ENCODE measurements at places on chromosomes 12 and 14.
A peak's percentile ranks its signal among the peaks of the same experiment; 100 is the strongest.

- no peak for DNase-seq
These were observed 62.2 kb upstream of the ST8SIA1 start for GRCh38 chr12:22396735-22397134.

GRCh38 chr12:1719139-1719538 lies 28.3 kb downstream of the ADIPOR2 start:
- DNase-seq = no peak

DNA sequence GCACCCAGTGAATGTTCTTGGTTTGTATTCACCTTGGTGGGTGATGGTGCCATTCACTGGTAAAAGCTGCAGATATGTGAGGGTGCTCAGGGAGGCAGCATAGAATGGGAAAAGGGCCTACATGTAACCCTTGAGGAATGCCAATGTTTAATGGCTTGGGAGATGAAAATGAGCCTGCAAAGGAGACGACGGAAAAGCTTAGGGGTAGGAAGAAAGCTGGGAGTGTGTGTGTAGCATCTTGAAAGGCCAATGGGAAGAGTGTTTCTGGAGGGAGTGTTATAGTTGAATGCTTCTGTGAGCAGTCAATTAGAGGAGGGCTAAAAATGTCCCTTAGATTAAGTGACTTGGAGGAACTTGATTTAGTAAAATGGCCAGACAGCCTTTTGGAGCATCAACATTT lies 24.9 kb downstream of the PPM1A start:
- DNase-seq = no peak

- DNase-seq = no peak
These were observed 27.5 kb upstream of the DCN start for GRCh38 chr12:91210144-91210543.

DNA sequence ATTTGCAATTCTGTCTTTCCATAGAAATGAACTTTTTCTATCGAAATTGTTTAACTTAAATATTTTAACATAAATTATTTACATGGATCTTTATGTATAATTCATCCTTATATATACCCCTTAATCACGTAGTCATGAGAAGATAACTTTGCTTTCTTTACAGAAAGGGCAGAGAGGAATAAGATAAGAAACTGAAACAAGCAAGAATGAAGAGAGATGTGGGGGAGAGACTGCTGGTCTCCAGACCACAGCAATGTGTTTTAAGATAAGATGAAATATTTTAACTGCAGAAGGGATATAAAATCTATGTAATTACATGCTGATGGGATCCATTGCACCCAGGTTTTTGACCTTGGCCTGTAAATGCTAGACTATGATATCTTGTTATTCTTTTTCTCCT lies 34.7 kb upstream of the DNM1L start:
- no peak for DNase-seq

GRCh38 chr12:76020731-76021672 lies 10.6 kb downstream of the PHLDA1 start:
- DNase-seq = peak; percentile 49

- DNase-seq = no peak
These were observed at the start of gene TMCC3 for GRCh38 chr12:94650143-94651056. Gene TMCC3 (minus strand): TSS chr12:94650557. CDS start chr12:94650430, 127 bp downstream.

DNA sequence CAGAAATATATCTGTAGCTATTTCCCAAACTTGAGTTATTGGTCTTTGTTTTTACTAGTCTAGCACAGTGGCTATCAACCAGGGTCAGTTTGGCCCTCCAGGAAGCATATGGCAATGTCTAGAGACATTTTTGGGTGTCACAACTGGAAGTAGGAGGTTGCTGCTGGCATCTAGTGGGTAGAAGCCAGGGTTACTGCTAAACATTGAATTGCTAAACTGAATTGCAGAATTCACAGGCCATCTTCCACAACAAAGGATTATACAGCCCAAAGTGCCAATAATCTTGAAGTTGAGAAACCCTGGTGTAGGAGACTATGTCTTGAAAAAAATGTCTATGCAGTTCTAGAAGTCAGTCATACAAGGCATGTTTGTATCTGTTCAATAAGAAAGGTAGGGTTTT lies 27.7 kb downstream of the ARHGAP5 start:
- no peak for DNase-seq

- no peak for DNase-seq
These were observed 187.1 kb downstream of the KITLG start for GRCh38 chr12:88393017-88393767.

- DNase-seq = no peak
These were observed 10.4 kb upstream of the TMEM263 start for GRCh38 chr12:106945261-106945851.

- DNase-seq = no peak
These were observed 120.2 kb downstream of the CRACR2A start for GRCh38 chr12:3632754-3633153.

GRCh38 chr14:100552524-100553125 lies 34.6 kb downstream of the BEGAIN start:
- DNase-seq = no peak

DNA sequence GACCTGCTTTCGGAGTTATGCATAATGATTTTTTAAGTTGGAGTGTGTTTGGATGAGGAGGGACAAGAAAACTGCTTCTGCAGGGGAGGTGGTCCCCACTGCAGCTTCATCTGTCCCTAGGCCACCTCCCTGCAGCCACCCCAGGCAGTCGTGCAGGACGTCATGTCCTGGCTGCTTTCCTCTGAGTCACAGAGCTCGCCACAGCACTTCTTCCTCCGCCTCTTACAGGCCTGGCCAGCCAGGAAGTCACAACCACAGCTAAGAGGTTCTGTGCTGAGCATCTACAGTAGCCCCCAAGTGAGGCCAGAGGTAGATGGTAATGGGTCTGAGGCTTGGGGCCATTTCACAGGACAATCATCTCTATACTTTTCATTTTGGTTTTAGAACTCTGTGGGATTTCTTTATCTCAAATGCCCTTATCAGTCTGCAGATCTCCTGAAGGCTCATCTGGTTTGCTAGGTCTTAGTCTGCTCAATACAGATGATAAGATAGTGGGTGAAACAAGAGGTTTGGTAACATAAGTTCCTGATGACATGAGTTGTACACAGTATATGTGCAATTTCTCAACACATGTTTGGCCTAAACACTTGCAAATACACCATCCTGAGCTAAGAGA lies 106.4 kb downstream of the ARF6 start:
- DNase-seq = peak; percentile 42

DNA sequence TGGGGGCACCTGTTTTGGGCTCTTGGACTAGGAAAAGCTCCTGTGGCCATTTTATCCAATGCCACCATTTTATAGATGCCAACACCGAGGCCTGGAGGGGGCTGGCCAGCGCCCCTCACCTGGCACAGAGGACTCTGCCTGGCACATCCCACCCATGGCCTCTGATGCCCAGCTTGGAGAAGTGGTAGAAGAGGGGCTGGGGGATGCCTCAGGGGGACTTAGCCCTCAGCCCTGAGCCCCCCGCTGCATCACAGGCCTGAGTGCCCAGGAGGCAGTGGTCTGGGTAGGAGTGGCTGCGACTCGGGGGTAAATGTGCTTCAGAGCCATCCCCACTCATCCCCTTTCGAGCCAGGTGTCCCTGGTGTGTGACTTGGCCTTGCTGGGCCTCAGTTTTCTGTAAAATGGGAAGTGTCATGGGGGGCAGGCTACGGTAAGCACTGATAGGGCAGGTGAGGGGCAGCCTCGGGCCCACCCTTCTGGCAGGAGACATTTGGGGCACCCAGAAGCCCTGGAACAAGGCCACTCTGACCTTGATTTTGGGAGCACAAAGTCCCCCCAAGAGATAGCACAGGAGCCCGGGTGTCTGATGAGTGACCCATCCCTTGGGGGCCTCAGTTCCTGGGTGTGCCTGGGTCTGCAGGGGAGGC lies 22.5 kb downstream of the SH2B3 start:
- DNase-seq = no peak

GRCh38 chr12:102800565-102800964 lies 116.5 kb downstream of the PAH start:
- no peak for DNase-seq

GRCh38 chr14:65321370-65321875 lies 91.1 kb upstream of the FUT8 start:
- no peak for DNase-seq

- DNase-seq = peak; percentile 7
These were observed 3.3 kb upstream of the SLC4A8 start for GRCh38 chr12:51421266-51421884.

GRCh38 chr12:123001464-123001863 lies 21.0 kb downstream of the ARL6IP4 start:
- no peak for DNase-seq

- no peak for DNase-seq
These were observed 17.7 kb upstream of the ANP32D start for GRCh38 chr12:48454667-48455066.

- DNase-seq = no peak
These were observed 253.9 kb upstream of the EGLN3 start for GRCh38 chr14:34204774-34205173.

- DNase-seq = no peak
These were observed 36.6 kb upstream of the ASPG start for GRCh38 chr14:104048758-104049507.

GRCh38 chr12:16685107-16685506 lies 79.1 kb upstream of the LMO3 start:
- DNase-seq = no peak

Measured in T follicular helper cell (primary cell).